Stromal cell of bone marrow (primary cell): ENCODE measurements at places on chromosomes 4 and X.

GRCh38 chrX:64205441-64205734 lies at the start of gene AMER1:
Gene AMER1 (minus strand): TSS chrX:64205708. CDS start chrX:64193286, 12,422 bp downstream.
- DNase-seq = no peak

- DNase-seq = peak; percentile 11
Observed at GRCh38 chr4:65367306-65367705, 303.0 kb downstream of the EPHA5 start.

GRCh38 chr4:234178-234577 lies 71.1 kb downstream of the ZNF732 start:
- no peak for DNase-seq

DNA sequence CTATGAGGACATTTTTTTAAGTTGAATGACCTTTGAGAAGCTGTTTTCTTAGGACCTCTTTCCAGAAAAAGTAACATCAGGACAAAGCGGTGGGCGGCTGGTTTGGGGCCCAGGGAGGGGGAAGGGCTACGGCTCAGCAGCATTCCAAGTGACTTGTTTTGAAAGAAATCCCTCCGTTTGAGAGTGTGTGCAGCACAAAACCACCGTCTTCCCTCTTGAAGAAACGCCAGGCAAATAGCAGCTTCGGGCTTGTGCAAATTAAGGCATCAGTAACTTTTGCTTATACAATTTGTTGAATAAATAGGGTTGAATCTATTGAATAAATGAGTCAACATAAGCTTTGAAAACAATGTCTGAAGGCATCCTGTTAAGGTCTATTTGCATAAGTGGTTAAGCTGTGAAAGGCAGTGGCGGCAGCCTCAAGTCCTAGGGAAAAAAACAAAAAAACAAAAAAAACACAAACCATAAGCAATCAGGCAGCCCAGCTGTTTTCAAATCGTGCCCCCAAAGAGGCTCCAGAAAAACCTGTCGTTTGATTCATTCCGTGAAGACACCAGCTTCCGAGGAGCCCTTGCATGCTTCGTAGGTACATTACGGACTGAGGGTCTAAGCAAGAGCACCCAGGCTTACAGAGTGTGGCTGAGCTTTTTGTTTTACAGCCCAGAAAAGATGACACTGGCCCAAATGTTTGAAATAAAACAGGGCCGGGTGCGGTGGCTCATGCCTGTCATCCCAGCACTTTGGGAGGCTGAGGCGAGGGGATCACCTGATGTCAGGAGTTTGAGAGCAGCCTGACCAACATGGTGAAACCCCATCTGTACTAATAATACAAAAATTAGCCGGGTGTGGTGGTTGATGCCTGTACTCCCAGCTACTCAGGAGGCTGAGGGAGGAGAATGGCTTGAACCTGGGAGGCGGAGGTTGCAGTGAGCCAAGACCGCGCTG lies 103.7 kb downstream of the CRLF2 start:
- DNase-seq = no peak

DNA sequence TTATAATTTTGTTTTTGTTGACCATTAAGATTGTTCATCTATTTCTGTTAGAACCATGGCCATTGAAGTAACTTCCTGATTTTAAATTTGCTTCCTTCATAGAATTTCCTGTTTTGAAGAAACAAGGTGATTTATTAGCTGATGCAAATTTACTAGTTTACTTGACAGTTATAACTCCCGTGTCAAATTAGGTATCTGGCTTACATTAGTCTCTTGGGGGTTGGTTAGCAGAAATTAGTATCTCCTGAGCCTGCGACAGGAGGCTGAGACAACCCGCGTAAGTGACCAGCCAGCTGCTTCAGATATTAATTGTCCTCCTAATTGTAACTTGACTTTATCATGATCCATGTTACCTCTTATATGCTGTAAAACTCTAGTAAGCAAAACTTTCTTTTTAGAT lies 154.3 kb downstream of the CFAP299 start:
- DNase-seq = no peak

DNA sequence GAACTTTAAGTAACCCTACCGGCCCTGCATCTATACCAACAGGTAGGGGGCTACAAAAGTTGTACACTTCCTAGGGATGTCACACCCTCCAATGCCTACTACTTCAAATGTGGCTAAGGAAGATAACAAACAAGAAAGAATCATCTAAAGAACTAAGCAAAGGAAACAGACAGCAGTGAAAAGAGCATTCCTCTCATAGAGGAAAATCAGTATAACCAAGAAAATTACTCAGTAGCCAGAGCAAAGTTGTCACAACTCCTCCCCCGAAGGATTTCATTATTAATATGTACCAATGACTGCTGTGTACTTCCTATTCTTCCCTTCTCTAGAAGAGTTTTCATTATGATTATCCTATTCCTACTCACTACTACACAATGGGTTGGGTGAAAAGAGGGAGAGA lies 12.6 kb downstream of the ANKRD17 start:
- DNase-seq = no peak

- no peak for DNase-seq
Observed at GRCh38 chrX:2523911-2524310, 23.1 kb upstream of the DHRSX start.

- no peak for DNase-seq
Observed at GRCh38 chrX:130418740-130419139, 17.0 kb downstream of the RBMX2 start.

- DNase-seq = no peak
Observed at GRCh38 chr4:188403272-188403671, 264.0 kb downstream of the TRIML1 start.

GRCh38 chr4:150822407-150822806 lies 192.7 kb downstream of the LRBA start:
- no peak for DNase-seq

GRCh38 chrX:100654261-100654660 lies 10.3 kb downstream of the SRPX2 start:
- DNase-seq = no peak

DNA sequence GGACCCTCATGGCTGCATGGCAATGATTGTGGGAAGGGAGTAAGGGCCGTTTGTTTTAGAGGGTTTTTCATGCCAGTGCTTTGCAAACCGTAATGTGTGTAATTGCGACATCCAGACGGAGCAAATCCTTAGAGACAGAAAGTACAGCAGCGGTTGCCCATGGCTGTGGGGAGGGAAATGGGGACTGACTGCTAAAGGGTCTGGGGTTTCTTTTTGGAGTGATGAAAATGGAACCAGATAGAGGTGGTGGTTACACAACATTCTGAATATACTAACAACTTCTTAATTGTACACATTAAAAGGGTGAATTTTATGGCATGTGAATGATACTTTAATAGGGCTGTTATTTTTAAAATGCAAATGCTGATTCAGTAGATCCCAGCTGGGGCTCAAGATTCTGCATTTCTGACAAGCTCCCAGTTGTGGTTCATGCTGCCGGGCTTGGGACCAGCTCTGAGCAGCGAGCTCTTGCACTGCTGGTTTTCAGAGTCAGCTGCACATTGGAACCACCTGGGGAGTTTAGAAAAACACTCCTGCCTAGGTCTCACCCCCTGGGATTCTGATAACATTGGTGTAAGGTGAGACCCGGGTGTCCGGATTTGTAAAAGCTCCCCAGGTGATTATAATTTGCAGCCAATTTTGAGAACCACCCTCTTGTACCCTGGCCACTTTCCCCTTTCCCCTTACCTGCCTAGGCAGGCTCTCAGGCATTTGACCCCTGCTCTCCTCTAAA lies 47.7 kb downstream of the PRPS1 start:
- no peak for DNase-seq

GRCh38 chr4:61332693-61333092 lies 132.6 kb downstream of the ADGRL3 start:
- no peak for DNase-seq

DNA sequence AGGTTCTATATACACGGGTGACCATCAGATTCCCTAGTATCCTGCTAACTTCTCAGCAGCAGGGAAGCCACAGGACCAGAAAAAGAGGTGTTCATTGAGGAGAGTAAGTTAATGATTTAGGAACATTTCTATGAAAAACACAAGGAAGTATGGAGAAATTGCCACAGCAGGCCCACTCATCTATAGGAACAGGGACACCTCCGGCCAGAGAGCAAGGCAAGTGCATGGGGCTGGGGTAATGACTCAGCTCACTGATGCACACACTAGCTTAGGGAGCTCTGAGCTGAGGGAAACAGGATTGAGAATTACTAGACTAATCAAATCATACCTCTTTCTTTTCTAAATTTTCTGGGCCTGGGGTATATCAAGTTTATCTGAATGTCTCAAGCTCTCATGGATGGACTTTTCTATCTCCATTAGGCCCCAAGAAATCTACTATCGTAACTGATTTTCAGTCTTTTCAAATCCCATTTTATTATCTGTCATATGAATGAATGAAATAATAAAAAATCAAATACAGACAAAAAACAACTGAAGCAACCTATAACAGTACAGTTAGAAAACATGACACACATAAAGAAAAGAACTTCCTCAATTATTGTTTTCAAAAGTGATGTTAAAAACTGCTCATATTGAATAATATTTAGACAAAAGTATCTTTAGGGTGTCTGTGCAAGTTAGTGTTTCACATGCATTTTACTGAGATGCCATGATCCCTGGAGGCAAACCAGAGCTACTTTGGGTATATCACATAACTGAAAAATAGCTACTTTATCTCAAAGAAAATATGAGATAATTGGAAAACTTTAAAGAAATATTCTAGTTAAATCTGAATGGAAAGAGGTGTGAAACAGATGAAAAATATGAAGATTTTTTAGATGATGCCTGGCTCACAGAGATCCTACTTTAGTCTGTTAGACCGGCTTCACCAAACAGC lies 89.8 kb downstream of the FBXO8 start:
- DNase-seq = no peak

DNA sequence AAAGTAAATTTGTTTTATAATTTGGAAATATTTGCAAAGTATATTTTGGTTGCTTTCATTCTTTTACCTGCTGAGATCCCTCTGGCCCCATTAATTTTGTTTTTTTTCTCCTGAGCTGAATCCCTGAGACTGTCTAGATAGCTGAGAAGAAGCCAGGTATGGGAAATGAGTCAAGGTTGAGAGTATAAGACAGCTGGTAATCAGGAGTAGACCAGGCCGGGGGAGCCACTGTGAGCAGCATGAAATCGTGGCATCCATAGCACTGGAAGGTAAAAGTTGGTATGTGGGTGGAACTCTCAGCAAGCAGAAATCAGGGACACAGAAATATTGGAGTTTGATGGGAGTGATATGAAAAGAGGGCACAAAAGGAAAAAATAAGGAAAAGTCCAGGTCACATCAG lies 164.5 kb downstream of the FHIP1A start:
- DNase-seq = no peak

DNA sequence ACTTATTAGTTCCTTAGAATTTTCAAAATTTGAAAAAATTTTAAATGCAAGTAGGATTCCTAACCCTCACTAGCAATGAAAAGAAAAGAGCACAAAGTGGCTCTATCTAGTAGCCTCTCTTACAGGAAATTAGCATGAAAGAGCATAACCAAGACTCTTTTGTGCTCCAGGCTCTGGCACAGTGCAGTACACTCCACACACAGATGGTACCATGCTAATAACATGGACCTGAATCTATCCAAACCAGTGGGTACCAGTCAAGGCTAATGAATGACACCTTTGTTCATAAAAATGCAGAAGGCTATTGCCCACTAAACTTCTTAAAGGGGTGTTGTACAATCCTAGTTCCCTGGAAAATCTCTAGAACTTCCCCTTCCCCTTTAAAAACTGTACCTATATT lies 119.0 kb downstream of the MANBA start:
- DNase-seq = no peak

DNA sequence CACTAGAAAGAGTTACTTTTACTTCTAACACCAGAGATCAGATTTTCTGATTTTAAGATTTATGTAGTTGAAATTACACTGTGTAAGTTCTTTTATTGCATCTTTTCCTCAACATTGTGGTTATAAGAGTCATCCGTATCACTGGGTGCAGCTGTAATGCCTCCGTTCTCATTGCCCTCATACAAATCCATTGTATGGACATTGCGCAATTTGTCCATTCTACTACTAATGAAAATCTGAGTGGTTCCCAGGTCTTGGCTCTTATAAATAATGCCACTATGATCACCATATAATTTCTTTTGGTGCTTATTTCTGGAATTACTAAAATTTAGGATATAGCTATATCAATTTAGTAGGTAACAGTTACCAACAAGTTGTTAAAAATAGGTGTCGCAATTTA lies 614.0 kb upstream of the GALNT7 start:
- DNase-seq = no peak

DNA sequence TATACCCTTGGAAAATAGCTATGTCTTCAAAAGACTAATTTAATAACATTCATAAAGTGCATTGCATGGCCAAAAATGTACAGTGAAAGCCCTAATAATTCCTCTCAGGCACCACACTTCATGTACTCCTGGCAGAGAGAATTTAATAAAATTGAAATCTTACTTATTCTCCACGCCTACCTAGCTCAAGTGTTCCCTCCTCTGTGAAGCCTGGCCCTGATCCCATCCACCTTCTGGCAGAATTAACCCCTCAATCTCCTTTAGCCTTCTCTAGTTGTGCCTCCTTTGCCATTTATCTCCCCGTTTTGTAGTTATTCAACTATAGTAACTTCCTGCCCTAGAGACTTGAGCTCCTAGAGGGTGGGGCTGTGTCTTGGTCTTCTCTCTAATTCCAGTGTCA lies 26.7 kb downstream of the ACE2 start:
- no peak for DNase-seq

- DNase-seq = no peak
Observed at GRCh38 chr4:20639346-20639745, 60.9 kb upstream of the PACRGL start.

GRCh38 chr4:145181091-145181501 lies 707 bp upstream of the OTUD4 start:
- no peak for DNase-seq

DNA sequence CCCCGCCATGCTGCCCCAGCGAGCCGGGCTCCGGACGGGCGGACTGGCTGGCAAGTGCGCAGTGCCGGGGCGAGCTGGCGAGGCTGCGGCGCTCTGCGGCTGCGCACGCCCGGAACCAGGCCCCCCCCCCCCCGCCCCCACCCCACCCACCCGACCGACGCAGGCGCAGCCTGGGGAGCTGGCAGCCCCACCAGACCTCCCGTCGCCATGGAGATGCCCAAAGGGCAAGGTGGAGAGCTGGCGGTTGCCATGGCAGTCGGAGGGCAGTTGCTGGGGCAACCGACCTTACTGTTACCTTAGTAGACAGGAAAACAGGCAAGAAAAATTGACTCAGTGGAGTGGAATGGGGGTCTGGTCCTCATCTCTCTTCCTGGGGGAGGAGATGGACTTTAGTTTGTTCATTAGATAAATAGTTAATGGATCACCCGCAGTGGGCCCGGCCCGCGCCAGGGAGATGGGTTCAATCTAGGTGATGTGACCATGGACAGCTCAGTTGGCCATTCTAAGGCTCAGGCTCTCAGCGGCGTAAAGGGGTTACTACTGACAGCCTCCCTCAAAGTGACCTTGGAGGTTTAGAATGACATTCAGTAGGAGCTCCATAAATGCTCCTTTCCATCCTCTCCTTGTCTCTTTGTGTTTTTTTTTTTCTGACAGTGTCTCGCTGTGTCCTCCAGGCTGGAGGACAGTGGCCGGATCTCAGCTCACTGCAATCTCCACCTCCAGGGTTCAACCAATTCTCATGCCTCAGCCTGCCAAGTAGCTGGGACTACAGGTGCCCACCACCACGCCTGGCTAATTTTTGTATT lies at the start of gene PCSK1N:
Gene PCSK1N, minus strand, starts transcription at position 87 of the 806 bp plus-strand sequence. Its CDS starts 78 bp downstream, at position 9.
- DNase-seq = no peak
